Umbilical cord (tissue), 2 donors: ENCODE measurements at places on chromosomes 2 and 18.

DNA sequence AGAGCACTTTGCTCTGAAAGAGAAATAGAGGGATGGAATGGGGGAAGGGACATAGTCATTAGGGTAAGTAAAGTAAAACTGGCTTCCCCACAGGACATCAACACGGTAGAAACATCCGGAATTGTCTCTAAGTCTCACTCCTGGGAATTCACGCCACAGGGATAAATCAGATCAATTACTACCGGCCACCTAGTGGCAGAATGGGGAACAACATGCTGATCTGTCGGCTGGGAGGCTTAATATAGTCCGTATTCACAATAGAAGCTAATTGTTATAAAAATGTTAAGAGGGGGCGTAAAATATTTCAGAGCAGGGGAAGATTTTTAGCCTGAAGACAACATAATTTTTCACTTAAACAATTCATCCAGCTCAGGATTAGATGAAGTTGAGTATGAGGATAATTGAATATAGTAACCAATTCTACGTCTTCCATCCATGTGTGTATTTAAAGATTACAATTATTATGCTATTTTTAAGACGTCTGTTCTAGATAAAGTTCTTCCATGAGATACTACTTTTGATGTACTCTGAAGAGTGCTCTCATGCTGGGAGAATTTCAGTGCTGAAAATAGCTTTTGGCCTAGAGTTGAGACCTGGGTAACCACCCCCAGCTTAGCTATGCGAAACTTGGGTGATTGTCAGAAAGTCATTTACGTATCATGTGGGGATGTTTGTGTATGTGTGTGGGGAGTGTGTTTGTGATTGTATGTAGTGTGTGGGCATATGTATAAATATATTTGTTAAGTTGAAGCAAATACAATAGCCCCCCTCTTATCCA is 65.7 kb downstream of the LRRTM1 start:
- peak; percentile 23 for DNase-seq

DNA sequence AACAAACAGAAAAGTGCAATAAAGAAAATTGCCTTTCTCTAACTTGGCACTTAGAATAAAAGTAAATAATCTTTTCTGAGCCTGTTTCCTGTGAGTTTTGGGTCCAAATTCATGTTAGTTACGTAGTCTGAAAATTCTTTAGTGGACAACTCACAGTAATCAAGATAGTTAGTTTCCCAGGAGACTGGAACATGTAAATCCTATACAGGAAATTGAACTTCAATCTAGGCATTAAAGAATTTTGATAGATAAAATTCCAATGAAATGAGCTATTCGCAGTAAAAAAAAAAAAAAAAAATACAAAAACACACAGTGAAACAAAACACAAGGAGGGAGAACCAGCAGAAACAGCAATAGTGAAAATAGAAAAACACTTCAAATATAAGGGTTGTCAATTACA is 83.8 kb upstream of the REG3G start:
- DNase-seq: no peak

DNA sequence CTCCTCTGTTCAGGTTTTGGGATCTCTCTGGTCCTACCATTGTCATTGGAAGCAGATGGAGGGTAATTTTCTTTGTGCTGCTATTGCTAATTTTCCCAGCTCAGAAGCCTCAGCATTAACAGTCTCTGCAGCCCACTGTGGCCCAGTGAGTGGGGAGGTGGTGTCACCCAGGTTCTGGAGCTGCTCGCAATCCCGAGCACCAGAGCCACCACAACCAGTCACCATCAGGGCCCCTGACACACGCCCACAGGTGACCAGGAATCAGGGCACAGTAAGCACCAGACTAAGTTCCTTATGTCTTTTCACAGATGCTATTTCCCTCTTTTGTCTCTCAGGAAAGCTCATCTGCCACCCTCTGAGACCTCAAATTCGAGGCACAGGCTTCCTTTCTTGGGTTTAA is 87.9 kb downstream of the SEPTIN10 start:
- no peak for DNase-seq

DNA sequence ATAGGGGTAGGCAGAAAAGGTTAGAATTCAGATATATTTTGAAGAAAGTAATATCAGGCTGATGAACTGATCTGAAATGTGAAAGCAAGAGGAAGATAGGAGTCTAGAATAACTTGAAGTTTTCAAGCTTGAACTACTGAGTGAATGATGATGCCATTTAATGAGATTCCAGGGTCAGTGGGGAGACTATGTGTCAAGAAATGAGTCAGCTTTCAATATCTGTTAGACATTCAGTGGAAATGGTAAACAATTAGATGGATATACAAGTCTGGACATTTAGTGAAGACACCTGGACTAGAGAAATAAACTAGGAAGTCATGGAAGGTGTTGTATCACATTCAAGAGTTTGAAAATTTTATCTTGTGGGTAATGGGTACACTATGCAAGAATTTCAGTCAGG is 326.9 kb downstream of the FSIP2 start:
- DNase-seq: no peak

GRCh38 chr2:227661025-227661649 is 5.5 kb upstream of the SCYGR5 start:
- no peak for DNase-seq

GRCh38 chr2:28725021-28725711 is 26.5 kb upstream of the PPP1CB start:
- no peak for DNase-seq

DNA sequence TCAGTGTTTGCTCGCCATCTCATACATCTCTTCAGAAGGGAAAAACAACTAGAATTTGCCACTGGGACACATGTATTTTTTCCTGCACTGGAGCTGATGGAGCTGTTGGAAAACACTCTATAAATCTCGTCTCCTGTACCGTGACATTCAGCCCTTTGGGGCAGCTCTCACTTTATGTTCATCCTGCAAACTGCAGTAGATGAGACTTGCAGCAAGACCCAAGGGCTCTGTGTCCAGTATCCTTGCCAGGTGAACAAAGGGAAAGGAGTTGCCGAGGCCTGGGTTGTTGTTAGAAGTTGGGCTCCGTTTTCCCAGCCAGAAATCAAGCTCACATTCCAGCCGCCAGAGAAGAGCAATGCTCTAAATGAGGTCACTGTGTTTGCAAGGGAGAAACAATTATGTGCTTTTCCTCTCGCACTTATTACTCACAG is 285.1 kb downstream of the SLC4A3 start:
- DNase-seq: peak; percentile 74

DNA sequence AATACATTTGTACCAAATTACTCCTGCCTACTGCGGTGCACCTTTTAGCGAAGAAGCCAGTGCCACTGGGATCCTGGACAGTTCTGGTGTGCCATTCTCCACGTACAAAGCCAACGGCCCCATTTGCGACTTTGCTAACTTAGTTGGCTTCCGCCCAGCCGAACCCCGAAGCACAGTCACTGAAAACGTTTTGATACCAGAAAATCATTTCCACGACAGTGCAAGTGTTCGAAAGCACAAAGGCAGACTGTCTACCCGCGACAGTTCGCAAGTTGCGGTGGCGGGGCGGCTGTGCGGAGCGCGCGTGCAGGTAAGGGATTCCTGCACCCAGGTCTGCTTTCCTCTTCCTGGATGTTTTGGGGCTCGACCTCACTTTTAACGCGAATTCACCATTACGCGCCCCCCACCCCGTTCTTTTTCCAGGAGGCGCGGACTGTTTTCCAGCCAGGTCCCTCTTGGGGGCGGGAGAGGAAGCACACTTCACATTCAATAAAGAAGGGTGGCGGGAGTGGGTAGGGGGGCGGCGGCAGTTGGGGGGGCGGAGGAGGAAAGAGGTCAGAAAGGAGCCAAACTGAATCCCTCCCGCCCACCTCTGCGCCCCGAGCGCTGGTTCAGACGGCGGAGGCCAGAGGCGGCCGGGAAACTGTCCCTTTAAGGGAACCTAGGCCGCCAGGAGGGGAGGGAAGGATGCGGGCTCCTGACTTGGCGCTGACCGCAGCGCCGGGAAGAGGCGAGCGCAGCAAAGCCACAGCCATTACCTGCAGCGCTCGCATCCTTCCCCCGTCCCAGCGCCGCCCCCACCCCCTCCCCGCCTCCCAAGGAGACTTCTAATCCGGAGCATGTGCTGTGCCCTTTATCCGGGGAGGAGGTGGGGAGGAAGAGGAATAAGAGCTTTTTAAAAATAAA is 107.4 kb upstream of the KCTD1 start:
- peak; percentile 58 for DNase-seq

GRCh38 chr2:141923657-141924056 is 207.2 kb downstream of the LRP1B start:
- DNase-seq: no peak

- no peak for DNase-seq
These were observed 1824.3 kb upstream of the CELF4 start for GRCh38 chr18:39389800-39390379.

DNA sequence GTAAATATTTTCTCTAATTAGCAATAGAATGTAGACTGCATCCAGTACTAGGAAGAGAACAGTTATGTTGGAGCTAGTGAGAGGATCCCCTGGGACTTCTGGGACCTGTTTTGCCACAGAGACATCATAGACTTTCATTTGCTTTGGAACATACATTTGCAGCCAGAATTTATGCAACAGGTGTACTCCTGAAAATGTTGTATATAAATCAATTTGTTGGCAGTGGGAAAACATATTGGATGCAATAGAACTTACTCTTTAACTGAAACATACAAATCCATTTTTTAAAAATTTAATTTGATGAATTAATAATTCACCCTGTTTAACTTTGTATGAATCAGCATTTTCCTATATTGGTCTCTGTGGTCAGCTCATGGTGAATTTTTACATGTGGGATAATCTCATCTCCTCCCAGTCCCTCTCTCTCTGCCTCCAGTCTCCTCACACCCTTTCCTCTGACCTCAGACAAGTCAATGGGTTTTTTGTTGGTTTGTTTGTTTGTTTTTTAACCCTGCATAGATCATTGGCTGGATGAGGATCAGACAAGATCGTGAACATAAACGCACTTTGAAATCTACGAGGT is 263.0 kb downstream of the LPIN1 start:
- no peak for DNase-seq

- DNase-seq: no peak
These were observed 99.0 kb upstream of the RNF152 start for GRCh38 chr18:61991836-61992235.

DNA sequence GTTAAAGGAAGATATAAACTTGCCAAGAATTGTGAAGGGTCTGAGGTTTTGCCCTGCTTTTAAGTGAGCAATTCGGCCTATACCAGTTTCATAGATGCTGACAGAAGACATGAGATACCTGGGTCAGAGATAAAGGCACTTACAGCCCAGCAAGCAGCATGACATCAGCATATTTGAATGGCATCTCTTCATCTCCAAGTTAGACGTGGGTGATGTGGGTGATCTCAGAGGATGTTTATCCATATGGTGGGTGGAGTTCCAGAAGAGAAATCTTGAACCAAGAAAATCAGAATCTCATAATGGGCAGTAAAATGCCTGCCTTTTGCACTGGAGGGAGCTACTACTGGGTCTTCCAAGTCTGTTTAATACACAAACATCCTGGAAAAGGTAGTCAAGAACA is 44.7 kb downstream of the GYPC start:
- no peak for DNase-seq

- DNase-seq: no peak
These were observed 275.3 kb downstream of the EIPR1 start for GRCh38 chr2:3102081-3102921.

DNA sequence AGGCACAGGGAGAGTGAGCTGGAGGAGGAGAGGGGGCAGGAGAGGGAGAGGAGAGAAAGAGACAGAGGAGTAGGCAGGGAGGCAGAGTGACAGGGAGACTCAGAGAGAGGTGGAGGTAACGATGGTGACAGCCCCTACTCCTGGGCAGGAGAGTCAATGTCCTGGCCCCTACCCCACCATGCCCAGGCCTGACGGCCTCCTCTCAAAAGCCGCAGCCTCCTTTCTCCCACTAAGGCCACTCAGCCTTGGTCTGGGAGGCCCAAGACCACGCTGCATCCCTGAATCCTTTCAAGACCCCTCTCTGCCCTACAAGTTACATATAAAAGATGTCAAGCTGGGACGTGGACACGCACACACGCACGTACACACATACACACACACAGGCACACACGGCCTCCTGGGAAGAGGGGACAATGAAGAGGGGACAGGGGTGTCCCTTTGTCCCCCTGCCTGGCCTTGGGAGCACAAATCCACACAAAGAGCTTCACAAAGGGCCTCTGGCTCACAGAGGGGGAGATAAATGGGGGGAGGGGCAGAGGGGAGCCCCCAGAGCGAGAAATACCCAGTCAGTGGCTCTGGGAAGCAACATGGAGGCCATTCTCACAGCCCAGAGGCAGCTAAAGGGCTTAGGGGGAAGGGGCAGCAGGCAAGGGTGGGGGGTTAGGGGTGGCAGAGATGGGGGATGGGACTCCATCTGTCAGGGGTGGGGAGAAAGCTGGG is 19.5 kb upstream of the TNS1 start:
- no peak for DNase-seq

- no peak for DNase-seq
These were observed 68.3 kb downstream of the TET3 start for GRCh38 chr2:74052732-74053710.

- no peak for DNase-seq
These were observed 11.6 kb downstream of the CFLAR start for GRCh38 chr2:201127570-201127969.

- no peak for DNase-seq
These were observed 3.6 kb upstream of the PRSS56 start for GRCh38 chr2:232516551-232516950.

GRCh38 chr2:232562515-232563151 is 12.1 kb downstream of the EIF4E2 start:
- no peak for DNase-seq

DNA sequence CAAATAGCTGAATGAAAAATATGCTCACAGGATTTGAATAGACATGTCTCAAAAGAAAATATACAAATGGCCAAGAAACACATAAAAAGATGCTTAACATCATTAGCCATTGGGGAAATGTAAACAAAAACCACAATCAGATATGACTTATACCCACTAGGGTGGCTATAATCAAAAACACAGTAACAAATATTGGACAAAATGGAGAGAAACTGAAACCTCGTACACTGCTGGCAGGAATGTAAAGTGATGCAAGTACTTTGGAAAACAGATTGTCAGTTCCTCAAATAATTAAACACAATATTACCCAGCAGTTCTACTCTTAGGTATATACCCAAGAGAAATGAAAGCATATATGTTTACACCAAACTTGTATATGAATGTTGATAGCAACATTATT is 213.0 kb downstream of the PHLPP1 start:
- no peak for DNase-seq

- DNase-seq: no peak
These were observed 189.1 kb upstream of the SALL3 start for GRCh38 chr18:78790511-78790910.

DNA sequence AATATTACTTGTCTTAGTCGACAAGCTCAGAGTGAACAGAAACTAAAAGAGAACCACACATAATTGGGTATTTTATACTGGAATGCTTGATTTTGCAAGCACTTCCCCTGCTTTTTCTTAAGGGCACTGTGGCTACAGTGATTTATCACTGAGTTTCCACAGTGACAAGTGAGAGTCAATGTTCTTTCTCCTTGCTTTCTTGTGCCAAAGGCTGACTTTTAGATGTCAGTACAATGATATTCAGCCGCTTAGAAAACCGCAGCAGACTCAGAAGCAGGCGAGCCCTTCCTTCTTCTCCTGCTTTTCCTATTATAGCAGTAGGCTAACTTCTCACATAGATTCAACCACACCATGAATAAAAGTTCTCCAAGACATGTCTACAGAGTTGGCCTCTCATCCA is 1603.6 kb upstream of the NXPH2 start:
- DNase-seq: peak; percentile 42
